ENCODE measurements at places on chromosomes 2 and 18.

DNA sequence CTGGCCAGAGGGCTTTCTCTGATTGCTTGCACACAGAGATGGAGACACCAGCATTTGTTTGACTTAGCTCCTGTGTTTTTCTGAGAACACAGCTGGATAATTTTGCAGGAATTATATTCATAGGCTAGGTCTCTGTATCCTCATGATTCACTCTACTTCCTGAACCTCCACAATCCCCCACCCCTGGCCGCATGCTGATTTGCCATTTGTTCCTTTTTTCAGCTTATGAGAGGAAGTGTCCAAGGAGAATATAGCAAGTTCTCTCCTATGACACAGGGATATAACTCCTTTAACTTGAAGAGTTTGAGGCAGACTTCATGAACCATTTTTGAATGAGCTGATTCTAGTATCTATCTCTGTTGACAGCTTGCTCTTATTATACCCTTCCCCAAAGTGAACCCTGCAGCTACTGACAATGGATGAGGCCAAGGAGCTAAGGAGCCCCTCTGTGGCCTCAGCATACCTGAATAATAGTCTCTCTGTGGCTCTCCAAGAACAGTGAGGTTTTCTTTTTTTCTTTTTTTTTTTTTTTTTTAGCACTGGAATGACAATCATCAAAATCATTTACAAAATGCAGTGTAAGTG, 15.4 kb downstream of the CAVIN2 start:
- peaks cover 4% of the 10 kb centered on the region for H3K27me3 ChIP-seq
- no peak overlapping the region for H3K27ac ChIP-seq
- no peaks in the 10 kb centered on the region for H3K4me1 ChIP-seq
- H3K36me3 ChIP-seq = no peaks in the 10 kb centered on the region

DNA sequence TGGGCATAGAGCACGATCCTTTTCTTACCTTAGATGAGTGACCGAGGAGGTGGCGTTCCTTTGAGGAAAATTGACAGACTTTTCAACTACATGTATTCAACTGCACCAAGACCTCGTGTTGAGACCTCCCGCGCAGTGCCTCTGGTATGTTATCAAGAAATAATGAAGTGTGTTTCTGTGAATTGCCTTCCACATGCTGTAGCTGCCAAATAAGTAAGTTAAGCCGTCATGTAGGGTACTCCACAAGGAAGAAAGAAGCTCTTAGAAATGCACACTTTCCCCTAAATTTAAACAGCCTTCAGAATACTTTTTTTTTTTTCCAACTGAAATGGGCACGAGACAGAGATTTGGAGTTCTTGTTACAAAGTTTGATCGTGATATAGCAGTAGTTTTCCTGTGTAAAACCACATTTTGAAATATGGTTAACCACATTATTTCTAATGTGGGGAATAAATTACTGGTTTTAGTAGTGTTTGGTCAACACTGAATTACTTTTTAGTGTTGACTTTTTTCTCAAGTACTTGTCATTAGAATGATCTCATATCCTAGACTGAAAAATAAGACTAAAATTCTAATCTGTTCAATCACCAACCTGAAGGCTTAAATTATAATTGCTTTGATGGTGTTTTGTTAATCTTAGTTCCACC, 30.5 kb downstream of the PDK1 start:
- H3K4me3 ChIP-seq = no peak overlapping the region
- peak overlapping the region; percentile 25 for H3K27ac ChIP-seq
- no peak for DNase-seq
- H3K27me3 ChIP-seq = no peaks in the 10 kb centered on the region

- no peak overlapping the region for H3K4me3 ChIP-seq
- DNase-seq = no peak
- no peak overlapping the region for H3K27ac ChIP-seq
- H3K27me3 ChIP-seq = peaks cover 9% of the 10 kb centered on the region
Measured at GRCh38 chr2:30867385-30867784, 60.1 kb upstream of the CAPN13 start.

GRCh38 chr2:157160111-157160510, 97.4 kb upstream of the GALNT5 start:
- no peaks in the 10 kb centered on the region for H3K4me1 ChIP-seq
- DNase-seq = no peak
- no peak overlapping the region for H3K27ac ChIP-seq
- no peak overlapping the region for H3K4me3 ChIP-seq
- peaks cover 3% of the 10 kb centered on the region for H3K27me3 ChIP-seq
- H3K36me3 ChIP-seq = no peaks in the 10 kb centered on the region

DNA sequence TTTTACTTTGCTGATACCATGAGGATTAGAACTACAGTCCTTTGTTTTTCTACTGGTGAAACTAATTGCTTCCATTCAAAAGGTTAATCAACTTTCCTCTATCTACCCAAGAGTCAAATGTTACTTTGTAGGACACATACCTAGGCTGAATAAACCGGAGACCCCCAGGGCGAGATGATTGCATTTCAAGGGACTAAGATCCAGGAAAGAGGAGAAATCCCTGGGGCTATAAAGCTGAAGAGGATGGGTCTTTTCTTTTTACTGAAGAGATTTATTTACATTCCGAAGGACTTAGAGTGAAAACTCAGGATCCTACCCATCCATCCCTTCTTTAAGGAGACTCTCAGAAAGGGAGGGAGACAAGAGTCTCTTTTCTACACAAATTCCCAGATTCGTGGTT, 331.9 kb downstream of the CDH19 start:
- no peak for DNase-seq
- H3K4me3 ChIP-seq = no peak overlapping the region
- H3K4me1 ChIP-seq = no peaks in the 10 kb centered on the region
- no peaks in the 10 kb centered on the region for H3K27me3 ChIP-seq
- H3K36me3 ChIP-seq = no peaks in the 10 kb centered on the region
- H3K27ac ChIP-seq = no peak overlapping the region

- no peak overlapping the region for H3K27ac ChIP-seq
- H3K4me1 ChIP-seq = peaks cover 23% of the 10 kb centered on the region
- DNase-seq = no peak
- no peaks in the 10 kb centered on the region for H3K27me3 ChIP-seq
- no peak overlapping the region for H3K4me3 ChIP-seq
Measured at GRCh38 chr2:7845332-7845731, 836.5 kb upstream of the ID2 start.

GRCh38 chr18:37435150-37435867, 130.3 kb downstream of the CELF4 start:
- no peak overlapping the region for H3K27ac ChIP-seq
- no peaks in the 10 kb centered on the region for H3K36me3 ChIP-seq
- no peak for DNase-seq
- H3K4me3 ChIP-seq = no peak overlapping the region
- no peaks in the 10 kb centered on the region for H3K27me3 ChIP-seq

DNA sequence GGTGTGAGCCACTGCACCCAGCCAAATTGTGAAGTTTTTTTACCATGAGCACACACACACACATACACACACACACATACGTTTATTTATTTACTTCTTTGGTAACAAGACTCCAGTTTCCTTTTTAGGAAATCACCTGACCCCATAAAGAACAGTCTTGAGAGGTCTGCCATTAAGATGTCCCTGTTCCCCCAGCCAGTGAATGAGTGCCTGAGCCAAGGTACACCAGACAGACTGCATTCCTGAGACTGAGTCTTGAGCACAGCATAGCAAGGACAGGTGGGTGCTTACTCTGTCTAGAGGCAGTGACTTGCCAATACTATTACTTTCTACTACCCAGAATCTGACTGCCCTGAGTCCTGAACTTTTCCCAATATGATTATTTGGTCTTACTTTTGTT, 167.2 kb upstream of the SATB2 start:
- peaks cover 5% of the 10 kb centered on the region for H3K27me3 ChIP-seq
- no peak overlapping the region for H3K27ac ChIP-seq
- H3K4me1 ChIP-seq = no peaks in the 10 kb centered on the region
- H3K4me3 ChIP-seq = no peak overlapping the region

GRCh38 chr2:2550856-2551255, 219.8 kb upstream of the MYT1L start:
- H3K27me3 ChIP-seq = no peaks in the 10 kb centered on the region
- no peaks in the 10 kb centered on the region for H3K4me1 ChIP-seq
- no peaks in the 10 kb centered on the region for H3K36me3 ChIP-seq

DNA sequence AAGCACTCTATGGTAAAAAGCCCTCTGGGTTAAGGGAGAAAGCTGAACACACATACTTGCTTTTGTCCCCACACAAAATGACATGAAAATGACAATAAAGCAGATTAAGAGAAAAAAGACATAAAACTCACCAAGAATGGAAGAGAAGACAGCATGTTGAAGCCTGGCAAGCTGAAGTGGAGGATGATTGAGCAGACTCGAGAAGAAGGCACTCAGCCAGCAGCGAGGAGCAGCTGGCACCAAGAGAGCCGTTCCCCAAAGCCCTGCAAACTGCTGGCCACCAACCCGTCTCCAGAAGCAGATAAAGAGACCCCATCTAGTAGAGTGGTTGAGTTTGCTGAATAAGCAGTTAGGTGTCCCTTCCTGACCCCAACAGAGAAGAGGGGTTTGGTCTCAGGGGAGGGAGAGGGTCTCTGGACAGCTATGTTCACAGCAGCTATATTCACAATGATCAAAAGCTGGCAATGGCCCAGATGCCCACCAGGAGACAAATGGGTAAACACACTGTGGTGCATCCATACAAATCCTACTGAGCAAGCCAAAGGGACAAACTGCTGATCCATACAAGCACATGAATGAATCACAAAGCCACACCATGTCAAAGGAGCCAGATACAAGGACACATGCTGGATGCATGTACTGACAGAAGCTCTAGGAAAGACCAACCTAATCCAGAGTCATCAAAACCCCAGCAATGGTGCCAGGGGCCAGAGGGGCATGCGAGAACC, 36.9 kb downstream of the FAM168B start:
- no peak overlapping the region for H3K4me3 ChIP-seq
- peaks cover 47% of the 10 kb centered on the region for H3K36me3 ChIP-seq
- peaks cover 24% of the 10 kb centered on the region for H3K4me1 ChIP-seq
- DNase-seq = no peak

DNA sequence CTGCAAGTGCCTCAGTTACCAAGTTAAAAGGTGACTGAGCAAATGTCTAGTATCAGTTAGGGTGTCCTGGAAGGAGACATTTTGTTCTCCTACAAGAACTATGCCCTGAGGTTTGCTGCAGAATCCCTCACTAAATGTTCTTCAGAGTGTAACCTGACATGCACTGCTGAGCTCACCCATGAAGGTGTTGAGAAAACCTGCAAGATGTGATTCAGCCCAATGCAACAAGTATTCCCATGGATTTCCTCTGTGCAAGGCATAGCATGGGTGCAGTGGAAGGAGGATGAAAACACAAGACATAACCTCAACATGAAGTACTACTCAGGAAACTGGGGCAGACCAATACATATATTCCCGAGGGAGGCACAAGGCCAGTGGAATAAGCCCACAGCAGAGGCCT, 15.4 kb upstream of the UGT1A8 start:
- H3K4me3 ChIP-seq = no peak overlapping the region
- H3K4me1 ChIP-seq = no peaks in the 10 kb centered on the region
- H3K27me3 ChIP-seq = peaks cover 17% of the 10 kb centered on the region
- DNase-seq = no peak
- no peak overlapping the region for H3K27ac ChIP-seq
- H3K36me3 ChIP-seq = no peaks in the 10 kb centered on the region

DNA sequence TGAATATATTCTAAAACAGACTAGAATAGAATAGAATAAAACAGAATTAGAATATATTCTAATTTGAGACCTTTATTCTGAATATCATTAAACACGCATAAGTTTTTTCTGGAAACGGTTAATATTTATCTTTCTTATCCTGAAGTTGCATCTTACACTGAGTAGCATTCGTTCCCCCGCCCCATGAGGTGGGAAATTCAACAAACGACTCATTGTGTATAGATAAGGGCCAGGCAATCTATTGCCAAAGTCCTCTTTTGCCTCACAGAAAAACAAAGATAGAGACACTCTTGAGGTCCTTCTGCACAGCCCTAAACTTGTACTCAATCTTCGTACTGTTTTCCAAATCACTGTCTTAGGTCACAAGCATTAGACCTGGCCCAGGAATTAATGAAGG, 98.1 kb downstream of the COL6A3 start:
- no peak overlapping the region for H3K4me3 ChIP-seq
- no peak overlapping the region for H3K27ac ChIP-seq
- no peaks in the 10 kb centered on the region for H3K27me3 ChIP-seq
- no peaks in the 10 kb centered on the region for H3K4me1 ChIP-seq

GRCh38 chr2:144705328-144706245, 185.7 kb upstream of the ZEB2 start:
- no peak for DNase-seq
- no peaks in the 10 kb centered on the region for H3K36me3 ChIP-seq
- peaks cover 3% of the 10 kb centered on the region for H3K27me3 ChIP-seq
- peaks cover 3% of the 10 kb centered on the region for H3K4me1 ChIP-seq
- H3K4me3 ChIP-seq = no peak overlapping the region

DNA sequence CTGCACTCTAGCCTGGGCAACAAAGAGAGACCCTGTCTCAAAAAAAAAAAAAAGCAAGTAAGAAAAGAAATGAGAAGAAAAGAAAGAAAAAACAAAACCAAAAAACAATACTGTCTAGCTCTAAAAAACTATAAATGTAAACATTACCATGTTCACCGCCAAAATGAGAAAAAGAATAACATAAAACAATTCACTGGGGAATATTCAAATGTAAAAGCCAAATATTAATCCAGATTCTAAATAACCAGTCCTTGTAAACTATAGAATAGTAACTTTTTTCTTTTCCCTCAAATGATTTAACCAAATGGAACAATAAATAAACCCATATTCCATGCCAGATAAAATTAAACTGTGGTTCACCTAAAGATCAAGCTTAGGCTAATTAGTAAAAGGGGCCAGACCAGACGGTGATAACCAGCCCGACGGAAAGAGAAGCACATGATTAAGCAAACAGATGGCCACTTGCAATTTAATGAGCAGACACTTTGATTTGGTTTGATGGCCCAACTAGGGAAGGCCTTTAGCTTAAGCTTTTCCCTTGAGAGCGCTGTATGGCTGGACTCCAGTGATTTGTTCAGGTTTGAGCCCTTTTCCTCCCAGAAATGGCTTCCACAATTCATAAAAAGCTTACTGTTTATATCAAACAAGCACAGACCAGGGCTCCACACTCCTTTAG, 39.4 kb upstream of the ZNF397 start:
- peaks cover 4% of the 10 kb centered on the region for H3K36me3 ChIP-seq
- no peaks in the 10 kb centered on the region for H3K4me1 ChIP-seq
- no peak overlapping the region for H3K4me3 ChIP-seq
- peaks cover 2% of the 10 kb centered on the region for H3K27me3 ChIP-seq

GRCh38 chr2:66228128-66228547, 206.8 kb upstream of the MEIS1 start:
- H3K4me1 ChIP-seq = no peaks in the 10 kb centered on the region
- no peak for DNase-seq
- H3K27me3 ChIP-seq = no peaks in the 10 kb centered on the region
- no peak overlapping the region for H3K27ac ChIP-seq

All from activated CD8-positive, alpha-beta T cell treated with anti-CD3 and anti-CD28 coated beads for 36 hours (primary cell).